ENCODE measurements at places on chromosomes 5 and 9. TPM values are rescaled to one million over a fixed set of nuclear protein-coding genes. Genes with fewer than 3 reads are reported as not detected.

GRCh38 chr5:159338118-159338517, 7.8 kb upstream of the IL12B start:
- DNase-seq, result no peak

GRCh38 chr9:14031060-14031414, 282.9 kb downstream of the NFIB start:
- peak; percentile 47 for DNase-seq

DNA sequence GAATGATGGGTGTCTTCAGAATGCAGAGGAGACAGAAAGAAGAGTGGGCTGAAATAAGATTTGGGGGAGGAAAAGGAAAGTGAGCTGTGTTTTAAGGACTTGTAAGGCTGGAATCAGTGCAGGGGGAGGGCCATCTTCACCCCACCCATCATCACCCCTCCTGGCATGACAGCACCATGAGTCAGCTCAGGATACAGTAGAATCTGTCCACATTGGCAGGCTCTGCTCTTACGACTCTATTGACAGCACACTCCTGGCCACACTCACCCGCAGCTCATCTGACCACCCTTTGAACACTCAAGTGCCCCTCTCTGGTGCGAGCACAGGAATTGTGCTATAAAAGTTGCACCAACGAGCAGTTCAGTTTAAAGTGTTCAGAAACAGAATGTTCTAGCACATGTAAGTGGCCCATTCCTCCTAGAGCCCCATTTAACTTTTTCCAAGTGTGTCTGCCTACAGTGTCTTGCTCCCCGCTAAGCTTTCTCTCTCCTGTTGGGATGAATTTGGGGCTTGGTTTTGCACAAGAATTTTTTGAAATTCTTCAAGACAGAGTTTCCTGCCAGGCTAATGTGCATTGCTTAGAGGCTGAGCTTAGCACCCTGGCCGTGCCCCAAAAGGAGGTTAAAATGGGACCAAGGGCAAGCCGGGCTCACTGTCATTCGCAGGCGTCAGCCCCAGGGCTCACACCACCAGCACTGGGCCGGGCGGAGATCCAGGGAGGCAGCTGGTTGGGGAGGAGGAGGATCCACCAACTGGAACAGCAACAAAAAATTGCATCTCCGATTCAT, 12.0 kb downstream of the ADRA1B start:
- DNase-seq, result peak; percentile 50

DNA sequence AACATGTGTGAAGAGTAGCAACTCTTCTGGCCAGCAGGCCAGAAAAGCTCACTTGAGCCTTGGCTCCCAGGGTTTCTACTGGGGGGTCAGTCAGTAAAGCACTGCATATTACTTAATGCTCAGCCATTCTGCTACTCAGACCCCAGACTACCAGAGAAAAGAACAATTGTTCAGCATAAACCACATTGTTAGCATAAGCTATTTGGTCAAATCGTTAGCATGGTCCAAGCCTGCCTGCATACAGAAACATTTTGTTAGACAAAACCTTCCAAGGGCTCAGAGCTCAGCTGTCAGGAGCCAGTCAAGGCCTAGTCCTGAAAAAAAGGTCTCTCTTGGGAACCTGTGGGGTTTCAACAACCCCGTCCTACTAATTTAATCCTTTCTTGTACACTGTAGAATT, 449.3 kb downstream of the PRR16 start:
- no peak for DNase-seq

DNA sequence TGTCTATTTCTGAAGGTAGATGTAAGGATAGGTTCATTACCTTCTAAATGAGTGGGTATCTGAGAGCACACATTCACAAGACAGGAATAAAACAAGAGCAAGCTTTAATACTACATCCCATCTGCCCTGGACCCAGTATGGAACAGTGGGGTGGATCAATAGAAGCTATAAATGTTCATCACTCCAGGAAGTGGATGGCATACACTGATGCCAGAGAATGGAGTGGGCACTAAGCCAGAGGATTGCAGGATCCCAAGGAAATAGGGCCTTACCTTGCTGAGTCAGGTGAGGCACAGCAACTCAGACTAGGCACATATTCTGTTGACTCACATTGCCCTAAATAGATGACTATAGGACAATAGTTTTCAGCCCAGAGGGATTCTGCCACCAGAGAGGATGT, 21.3 kb upstream of the COX7C start:
- DNase-seq, result no peak

DNA sequence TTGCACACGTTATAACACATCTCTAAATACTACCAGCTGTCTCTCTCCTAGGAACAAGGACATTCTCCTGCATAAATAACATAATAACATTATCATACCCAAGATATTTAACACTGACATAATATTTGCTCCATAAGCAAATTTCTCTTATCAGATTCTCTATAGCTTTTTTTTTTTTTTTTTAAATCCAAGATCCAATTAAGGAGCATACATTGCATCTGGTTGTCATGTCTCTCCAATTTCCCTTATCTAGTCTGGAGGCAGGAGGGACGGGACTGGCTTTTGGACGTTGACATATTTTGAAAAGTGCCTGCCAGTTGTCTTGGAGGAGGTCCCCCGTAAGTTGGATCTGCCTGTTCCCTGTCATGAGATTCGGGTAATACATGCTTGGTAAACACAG, 76.6 kb downstream of the RAPGEF1 start:
- DNase-seq, result no peak

- DNase-seq, result no peak
Observed at GRCh38 chr5:32143617-32144377, 30.3 kb downstream of the GOLPH3 start.

DNA sequence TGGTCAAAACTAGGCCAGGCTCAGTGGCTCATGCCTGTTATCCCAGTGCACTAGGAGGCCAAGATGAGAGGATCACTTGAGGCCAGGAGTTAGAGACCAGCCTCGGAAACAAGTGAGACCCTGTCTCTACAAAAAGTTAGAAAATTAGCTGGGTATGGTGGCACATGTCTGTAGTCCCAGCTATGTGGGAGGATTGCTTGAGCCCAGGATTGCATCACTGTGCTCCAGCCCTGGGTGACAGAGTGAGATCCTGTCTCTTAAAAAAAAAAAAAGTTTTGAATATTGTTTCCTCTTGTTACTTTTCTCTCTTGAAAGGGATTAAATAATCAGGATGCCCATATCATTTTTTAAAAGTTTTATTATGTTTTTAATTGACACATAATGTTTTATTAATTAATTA, 7.6 kb downstream of the ARHGEF37 start:
- no peak for DNase-seq

DNA sequence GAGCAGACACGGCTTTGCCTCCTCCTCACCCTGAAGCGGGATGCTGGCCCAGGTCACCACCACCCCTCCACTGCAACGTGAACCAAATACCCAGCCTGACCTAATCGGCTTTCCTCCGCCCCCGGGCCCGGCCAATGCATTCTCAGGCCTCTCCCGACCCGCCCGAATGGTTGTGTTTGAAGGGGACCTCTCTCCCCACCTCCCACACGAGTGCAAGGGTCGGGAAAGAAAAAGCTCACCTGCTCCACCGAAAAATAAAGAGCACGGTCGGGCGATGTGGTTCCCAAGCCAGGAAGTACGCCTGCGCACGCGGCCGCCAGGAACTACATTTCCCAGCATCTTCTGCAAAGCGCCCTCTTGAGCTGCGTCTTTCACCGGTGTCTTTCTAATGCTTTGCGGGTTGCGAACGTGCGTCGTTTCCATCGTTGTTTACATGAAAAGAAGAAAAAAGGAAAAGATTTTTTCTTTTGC, at the start of gene ZNF883:
Gene ZNF883 (minus strand): TSS at position 282 of the 471 bp plus-strand sequence.
- peak; percentile 63 for DNase-seq

GRCh38 chr9:71819115-71819739, 50.9 kb upstream of the CEMIP2 start:
- DNase-seq, result peak; percentile 48

DNA sequence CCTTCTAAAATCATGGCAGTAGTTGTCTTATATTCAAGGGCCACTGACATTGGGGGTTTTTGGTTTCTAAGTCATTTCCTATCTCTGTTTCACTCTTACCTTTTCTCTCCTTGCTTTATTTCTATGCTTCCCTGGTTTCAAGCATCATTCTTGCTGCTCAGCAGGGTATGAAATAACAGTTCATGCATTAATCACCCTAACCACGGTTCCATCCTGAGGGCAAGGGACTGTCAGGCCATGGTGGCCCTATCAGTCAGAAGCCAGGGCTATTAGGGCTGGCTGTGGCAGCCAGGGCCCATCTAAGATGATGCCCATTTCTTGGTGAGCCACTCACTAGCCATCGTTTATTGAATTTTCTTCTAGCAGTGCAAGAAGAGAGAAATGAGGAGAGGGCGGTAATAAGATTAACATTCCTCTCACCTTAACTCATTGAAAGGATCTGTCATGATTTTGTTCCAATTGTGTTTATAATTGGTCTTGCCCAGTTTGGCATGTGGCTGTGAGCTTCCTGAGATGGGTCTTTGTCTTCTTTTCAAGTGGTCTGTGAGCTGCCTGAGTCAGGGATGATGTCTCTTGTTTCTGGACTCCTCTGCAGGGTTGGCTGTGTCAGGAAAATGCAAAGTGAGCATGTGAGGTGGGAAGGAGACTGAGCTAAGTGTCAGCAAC, 45.2 kb downstream of the CYSTM1 start:
- DNase-seq, result no peak

DNA sequence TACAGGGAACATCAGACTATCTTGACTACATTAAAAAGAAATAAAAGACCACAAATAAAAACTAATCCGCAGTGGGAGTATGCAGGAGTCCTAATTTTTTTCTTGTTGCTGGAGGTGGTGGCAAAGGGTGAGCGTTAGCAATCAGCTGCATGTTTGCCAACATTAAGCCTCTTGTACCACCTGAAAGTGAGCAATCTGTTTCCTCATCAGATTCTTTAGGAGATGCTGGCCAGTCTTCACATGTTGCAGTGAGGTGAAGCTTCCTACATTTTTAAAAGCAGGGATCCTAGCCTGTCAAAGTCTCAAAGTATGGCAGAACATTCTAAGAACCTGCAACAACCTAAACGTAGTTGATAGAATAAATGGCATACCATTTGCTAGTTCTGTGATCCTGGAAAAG, 162.2 kb upstream of the MEF2C start:
- no peak for DNase-seq

DNA sequence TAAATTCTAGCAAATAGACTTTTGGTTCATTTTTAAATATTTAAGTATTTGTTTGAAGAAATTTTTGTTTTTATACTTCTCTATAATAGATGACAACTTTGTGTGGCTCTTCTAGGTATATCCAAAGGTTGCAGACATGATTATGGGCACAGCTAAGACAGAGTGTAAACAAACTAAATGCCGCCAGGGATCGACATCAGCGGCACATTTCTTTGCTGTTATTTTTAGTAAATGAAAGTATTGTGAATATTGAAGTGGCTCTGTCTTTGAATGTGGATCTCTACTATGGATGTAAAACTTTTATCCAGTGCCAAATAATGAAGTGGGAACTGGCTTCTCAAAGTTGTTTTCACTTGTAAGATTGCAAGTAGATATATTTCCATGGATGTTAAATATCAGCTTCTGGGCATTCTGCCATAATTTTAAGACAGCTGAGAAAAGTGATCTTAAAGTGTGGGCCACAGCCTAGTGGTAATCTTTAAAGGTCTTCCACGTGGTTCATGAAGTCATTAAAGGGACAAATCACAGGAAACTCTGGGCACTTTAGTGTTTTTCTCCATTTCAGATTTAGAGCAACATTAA, 589.9 kb downstream of the ZNF608 start:
- DNase-seq, result no peak

Gene MRNIP
- total RNA-seq, result 8.6 TPM

Gene CCDC192
- not detected for total RNA-seq

Gene INSL4
- total RNA-seq, result not detected

Gene ZNF354B
- 5.5 TPM for total RNA-seq

Measured in heart right ventricle (tissue), 16 donors.